ENCODE measurements at places on chromosomes 16 and 17. TPM values are rescaled to one million over a fixed set of nuclear protein-coding genes. Genes with fewer than 3 reads are reported as not detected.

KLHL10 gene
- 0.67 TPM for total RNA-seq

GRCh38 chr16:58062821-58063220, 37.3 kb downstream of the MMP15 start:
- no peak for DNase-seq
- H3K4me1 ChIP-seq, result peaks cover 3% of the 10 kb centered on the region
- H3K27me3 ChIP-seq, result peaks cover 5% of the 10 kb centered on the region
- no peaks in the 10 kb centered on the region for H3K36me3 ChIP-seq
- no peak overlapping the region for H3K4me3 ChIP-seq
- H3K27ac ChIP-seq, result no peak overlapping the region

DNA sequence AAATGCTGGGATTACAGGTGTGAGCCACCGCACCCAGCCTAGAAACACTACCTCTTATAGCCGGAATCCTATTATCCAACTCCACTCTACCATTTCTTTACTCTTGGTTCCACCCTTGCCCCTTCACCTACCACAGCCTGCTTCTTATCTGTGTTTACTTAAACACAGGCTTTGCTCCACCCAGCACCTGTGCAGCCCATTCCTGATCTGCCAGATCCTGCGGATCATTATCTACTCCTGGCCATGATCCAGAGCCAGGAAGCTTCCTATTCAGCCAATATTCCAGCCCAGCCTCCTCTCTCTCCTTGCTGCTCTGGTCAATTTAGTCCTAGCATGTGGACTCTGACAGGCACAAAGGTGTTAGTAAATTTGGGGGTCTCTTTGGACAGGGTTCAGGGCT, 98.8 kb upstream of the MED13 start:
- no peaks in the 10 kb centered on the region for H3K27me3 ChIP-seq
- no peak overlapping the region for H3K27ac ChIP-seq
- no peak for DNase-seq
- no peaks in the 10 kb centered on the region for H3K36me3 ChIP-seq

GRCh38 chr17:72446525-72447250, 325.9 kb downstream of the SOX9 start:
- H3K4me1 ChIP-seq, result peaks cover 19% of the 10 kb centered on the region
- no peak overlapping the region for H3K27ac ChIP-seq
- DNase-seq, result no peak
- H3K36me3 ChIP-seq, result peaks cover 1% of the 10 kb centered on the region

- no peak for DNase-seq
- no peak overlapping the region for H3K4me3 ChIP-seq
- H3K4me1 ChIP-seq, result peaks cover 3% of the 10 kb centered on the region
These were observed 267.8 kb downstream of the FOXL1 start for GRCh38 chr16:86846136-86846535.

GRCh38 chr17:51046514-51047384, 73.9 kb downstream of the SPAG9 start:
- no peak overlapping the region for H3K4me3 ChIP-seq
- no peak overlapping the region for H3K27ac ChIP-seq
- H3K4me1 ChIP-seq, result peaks cover 7% of the 10 kb centered on the region
- no peaks in the 10 kb centered on the region for H3K27me3 ChIP-seq
- H3K36me3 ChIP-seq, result no peaks in the 10 kb centered on the region

All from chondrocyte (in vitro differentiated cells).